Iris pigment epithelial cell (primary cell): ENCODE measurements at places on chromosomes 16 and 17.

DNA sequence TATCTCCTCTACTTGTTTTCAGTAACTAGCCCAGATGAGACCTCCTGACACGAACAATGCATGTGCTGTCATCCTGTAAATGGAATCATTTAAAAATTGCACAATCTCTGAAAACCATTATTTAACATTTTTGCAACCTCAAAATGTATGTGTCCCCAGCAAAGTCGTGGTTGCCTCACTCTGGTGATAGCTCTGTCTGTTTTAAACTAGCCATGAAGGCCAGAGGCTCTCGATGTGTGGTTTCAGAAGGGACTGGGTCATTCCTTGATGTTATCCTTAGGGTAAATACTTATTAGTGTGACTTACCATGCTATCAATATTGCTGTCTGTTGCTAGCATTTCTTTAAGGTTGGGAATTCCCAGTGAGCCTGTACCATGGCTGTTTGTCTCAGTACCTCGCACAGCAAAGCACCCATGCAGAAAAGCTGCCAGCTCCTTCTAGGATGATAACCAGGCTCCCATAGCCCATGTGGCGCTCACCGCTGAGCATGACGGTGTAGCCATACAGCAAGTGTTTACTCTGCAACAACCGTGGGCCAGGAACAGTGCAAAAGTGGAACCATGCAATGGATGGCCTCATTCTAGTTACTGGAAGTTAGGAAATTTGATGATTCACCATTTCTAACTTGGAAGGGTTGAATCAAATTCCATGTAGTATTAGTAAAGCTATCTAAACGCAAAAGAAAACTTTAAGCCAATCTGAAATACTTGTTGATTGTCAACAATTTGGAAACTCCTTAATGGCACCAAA is 2.9 kb upstream of the PGS1 start:
- DNase-seq = peak; percentile 97

DNA sequence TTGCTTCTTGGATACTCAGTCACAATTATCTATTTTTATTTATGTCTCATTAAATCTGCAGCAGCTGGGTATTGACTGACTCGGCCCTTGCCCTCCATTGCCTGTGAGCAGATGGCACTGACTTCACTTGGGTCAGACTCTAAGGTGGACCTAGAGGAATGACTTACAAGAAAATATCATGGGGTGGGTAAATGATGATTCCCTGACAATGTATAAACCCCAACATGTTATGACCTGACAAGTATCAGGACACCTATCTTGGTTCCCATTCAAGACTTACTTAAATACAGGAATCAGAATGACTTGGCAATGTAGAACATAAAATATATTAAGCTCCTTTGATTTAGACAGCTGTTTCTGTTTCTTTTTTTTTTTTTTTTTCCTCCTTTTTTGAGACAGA is 953.5 kb downstream of the CDH11 start:
- no peak for DNase-seq

DNA sequence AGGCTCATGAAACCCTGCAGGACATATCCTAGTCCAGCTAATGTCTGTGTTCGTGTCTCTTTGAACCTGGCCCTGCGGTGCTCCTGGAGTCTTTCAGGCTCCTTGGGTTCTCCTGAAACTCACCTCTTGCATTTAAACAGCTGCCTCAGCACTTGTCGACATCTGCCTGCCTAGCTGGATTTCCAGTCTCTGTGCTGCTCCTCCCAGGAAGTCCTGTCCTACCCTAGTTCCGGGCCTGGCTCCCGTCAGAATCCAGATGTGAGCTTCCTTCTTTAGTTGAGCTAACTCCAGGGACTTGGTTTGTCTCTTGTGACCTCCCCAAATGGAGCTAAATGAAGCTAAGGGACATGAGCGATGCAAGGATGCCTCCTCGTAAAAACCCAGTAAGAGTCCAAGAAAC is 155.2 kb upstream of the PIRT start:
- DNase-seq = no peak

GRCh38 chr16:2524339-2524938 is 4.3 kb downstream of the AMDHD2 start:
- DNase-seq = no peak

- DNase-seq = no peak
These were observed 10.4 kb upstream of the GJD3 start for GRCh38 chr17:40374821-40375498.

- peak; percentile 22 for DNase-seq
These were observed 8.0 kb downstream of the TBC1D24 start for GRCh38 chr16:2482708-2483534.

GRCh38 chr17:50194934-50195865 is 6.2 kb downstream of the COL1A1 start:
- DNase-seq = peak; percentile 49

GRCh38 chr17:60522889-60523626 is 3.0 kb downstream of the APPBP2 start:
- DNase-seq = no peak

- DNase-seq = no peak
These were observed 125.8 kb upstream of the TMEM97 start for GRCh38 chr17:28193241-28193640.

GRCh38 chr16:87064731-87065445 is 252.3 kb downstream of the C16orf95 start:
- DNase-seq = no peak

GRCh38 chr16:49581630-49582298 is 208.2 kb downstream of the C16orf78 start:
- DNase-seq = no peak

DNA sequence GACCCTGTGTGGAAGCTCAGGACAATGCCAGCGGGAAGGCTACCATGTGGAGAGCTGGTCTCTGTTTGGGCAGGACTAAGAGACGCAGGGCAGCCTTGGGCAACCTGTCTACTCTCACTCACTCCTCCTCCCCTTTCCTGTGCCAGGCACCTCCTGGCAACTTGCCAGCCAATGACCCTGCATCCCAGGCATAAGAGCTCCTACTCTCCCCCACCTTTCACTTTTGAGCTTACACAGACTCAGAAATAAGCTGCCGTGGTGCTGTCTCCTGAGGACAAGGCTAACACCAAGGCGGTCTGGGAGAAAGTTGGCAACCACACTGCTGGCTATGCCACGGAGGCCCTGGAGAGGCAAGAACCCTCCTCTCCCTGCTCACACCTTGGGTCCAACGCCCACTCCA is 2.6 kb downstream of the HBM start:
- no peak for DNase-seq

DNA sequence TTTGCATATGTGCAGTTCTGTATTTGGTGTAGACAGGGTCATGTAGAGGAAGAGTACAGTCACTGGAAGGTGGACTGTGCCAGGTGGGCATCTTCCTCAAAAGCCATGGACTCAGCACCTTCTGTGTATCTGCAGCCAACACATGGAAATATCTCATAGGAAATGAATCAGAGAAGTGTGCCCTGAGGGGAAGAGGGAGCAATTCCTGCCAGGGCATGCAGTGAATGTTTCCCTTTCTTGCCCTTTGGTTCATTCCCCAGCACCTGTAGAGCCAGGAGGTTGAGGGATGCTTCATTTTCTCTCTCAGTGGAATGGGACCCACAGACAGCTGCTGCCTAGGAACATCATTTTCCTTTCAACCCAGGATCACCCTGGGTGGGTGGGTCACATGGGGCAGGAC is 146.1 kb upstream of the HSBP1 start:
- no peak for DNase-seq

DNA sequence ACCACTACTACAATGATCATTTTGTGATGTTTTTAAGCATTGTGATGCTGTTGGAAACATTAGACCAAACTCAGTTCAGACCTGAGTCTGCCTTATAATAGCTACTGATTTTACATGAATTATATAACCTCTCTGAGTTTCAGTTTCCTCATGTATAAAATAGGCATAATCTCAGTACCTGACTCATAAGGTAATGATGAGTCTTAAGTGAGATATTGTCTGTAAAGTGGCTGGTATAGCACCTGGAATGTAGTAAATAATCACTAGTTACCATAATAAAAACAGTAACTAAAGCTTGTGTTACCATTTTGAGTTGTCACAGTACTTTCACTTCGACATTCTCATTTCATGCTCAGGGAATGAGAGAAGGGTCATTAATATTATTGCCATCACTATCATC is 381.5 kb upstream of the SALL1 start:
- DNase-seq = no peak

- DNase-seq = no peak
These were observed 14.9 kb upstream of the ADGRG1 start for GRCh38 chr16:57613514-57613913.

DNA sequence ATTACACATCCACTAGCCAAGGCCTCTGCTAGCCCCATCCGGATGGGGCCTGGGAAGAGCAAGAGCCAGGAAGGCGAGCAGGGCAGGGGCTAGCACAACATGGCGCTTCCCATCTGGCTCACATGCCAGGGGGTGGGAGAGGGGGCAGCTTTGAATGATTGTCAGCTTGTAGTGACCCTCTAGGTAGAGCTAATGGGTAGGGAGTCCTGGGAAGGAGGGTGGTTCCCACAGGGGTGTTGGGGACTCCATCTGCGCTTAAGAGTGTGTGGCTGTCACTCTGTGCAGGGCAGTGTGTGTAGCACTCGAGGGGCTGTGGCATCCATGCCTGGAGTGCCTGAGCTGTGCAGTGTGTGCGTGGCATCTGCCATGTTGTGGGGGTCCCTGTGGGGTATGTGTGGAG is 24.5 kb downstream of the ARHGAP23 start:
- no peak for DNase-seq

DNA sequence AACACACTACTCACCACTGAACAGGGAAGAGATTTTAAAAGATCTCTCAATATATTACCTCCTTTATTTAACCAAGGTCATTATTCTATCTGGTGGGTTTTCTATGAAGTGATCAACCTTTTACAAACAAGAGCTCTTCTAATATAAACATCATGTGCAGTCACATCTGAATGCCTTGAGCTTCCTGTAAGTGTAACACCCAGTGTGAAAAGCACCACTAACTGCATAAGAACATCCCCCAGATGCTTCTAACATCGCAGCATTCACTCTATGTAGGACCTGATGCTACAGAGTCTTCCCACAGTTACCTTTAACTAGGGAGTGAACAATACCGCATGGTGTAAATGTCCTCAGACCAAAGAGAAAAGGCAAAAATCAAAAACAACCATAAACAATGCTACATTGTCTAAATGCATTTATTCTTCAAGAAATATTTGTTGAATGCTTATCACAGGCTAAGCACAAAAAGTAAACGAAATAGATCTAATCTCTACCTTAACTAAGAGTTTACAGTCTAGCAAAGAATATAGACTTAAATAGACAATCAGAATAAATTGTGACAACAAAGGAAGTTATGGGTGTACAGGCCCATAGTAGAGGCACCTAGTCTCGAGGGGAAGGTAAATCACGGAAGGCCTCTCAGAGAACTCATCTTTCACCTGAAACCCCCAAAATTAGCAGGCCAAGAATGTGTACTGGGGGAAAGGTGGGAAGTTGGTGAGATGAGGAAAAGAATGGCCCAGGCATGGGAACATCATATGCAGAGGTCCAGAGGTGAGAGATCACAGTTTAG is 16.2 kb downstream of the SKAP1 start:
- no peak for DNase-seq

GRCh38 chr16:75660321-75660720 is 12.7 kb downstream of the TERF2IP start:
- no peak for DNase-seq

DNA sequence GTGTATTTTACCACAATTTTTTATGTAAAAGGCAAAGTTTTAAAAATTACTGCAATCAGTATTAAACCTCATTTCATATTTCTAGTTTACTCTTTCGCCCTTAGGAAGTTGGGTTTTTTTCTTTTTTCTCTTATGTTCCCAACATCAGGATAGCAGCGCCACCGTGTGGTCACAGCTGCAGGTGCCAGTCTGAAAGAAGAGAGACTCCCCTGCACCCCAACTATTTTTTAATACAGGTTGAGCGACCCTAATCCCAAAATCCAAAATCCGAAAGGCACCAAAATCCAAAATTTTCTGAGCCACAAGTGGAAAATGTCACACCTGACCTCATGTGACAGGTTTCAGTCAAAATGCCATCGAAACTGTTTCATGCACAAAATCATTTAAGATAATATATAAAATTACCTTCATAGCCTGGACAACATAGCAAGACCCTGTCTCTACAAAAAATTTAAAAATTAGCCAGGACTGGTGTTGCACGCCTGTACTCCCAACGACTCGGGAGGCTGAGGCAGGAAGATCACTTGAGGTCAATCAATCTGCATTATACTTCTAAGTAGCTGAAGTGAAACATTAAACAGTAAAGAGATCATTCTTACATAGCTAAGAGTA is 21.8 kb upstream of the ASGR2 start:
- DNase-seq = peak; percentile 70

GRCh38 chr16:74046524-74046923 is 250.1 kb upstream of the PSMD7 start:
- no peak for DNase-seq

GRCh38 chr16:57947261-57947660 is 23.7 kb downstream of the CNGB1 start:
- no peak for DNase-seq

DNA sequence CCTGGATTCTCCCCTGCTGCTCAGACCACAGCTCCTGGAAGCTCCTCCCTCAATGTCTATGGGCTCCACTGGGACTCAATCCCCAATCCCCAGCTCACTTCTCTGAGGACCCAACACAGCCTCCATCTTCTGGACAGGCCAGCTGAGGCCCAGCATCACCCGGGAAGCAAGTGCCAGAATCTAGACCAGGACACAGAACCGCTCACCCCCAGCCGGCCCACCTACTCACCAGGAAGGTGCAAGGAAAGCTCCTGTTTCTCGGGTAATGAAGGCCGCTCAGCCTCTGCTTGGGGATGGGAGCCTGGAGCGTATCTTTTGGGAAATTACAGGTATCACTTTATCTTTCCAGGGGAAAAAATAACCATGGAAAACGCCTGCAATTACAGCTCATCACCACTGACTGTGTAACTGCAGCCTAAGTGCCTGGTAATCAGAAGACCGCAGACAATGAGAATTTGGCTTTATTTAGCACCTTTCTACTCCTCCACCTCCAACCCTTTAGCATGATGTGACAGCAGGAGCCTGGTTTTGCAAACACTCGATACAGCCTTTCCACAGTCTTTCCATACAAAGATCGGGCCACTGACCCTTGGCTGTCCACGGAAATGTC is 49.6 kb upstream of the RPL38 start:
- no peak for DNase-seq

DNA sequence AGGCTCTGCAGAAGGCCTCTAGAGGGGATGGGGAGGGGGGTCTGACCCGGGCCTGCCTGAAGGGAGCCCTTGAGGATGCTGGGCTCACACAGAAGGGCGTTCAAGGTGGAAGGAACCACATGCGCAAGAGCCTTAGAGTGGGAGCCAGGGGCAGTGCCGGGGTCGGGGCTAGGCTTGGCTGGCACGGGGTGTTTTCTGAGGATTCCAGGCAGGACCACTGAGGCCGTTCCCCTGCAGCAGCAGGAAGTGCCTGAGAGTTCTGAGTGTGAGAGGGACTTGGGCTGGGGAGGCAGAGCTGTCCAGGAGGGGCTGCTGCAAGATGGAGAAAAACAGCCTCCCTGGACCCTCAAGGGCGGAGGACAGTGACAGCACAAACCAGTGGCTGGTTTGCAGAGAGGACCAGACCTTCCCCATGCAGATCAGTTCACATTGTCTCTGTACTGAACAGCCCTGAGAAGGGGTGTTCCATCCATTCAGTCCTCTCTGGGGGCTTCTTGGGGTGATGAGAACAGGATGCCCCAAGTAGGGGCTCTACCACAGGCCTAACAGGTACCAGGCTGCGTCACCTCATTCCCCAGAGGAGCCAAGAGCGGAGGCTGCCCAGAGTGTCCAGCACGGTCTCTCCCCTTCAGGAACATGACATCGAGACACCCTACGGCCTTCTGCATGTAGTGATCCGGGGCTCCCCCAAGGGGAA is 3.4 kb downstream of the NDRG4 start:
- DNase-seq = no peak

- no peak for DNase-seq
These were observed 272.3 kb downstream of the FOXL1 start for GRCh38 chr16:86850670-86851069.
